Stimulated activated CD8-positive, alpha-beta memory T cell treated with anti-CD3 and anti-CD28 coated beads, Interleukin-15, amount 100 ng/mL, for 4 hours (primary cell): ENCODE measurements at places on chromosomes 6 and 20.

GRCh38 chr6:100809346-100809745, 71.8 kb downstream of the ASCC3 start:
- DNase-seq, result no peak

- DNase-seq, result no peak
These were observed 4.9 kb downstream of the COL9A3 start for GRCh38 chr20:62821726-62822210.

GRCh38 chr6:154370545-154370944, 13.9 kb upstream of the IPCEF1 start:
- no peak for DNase-seq

DNA sequence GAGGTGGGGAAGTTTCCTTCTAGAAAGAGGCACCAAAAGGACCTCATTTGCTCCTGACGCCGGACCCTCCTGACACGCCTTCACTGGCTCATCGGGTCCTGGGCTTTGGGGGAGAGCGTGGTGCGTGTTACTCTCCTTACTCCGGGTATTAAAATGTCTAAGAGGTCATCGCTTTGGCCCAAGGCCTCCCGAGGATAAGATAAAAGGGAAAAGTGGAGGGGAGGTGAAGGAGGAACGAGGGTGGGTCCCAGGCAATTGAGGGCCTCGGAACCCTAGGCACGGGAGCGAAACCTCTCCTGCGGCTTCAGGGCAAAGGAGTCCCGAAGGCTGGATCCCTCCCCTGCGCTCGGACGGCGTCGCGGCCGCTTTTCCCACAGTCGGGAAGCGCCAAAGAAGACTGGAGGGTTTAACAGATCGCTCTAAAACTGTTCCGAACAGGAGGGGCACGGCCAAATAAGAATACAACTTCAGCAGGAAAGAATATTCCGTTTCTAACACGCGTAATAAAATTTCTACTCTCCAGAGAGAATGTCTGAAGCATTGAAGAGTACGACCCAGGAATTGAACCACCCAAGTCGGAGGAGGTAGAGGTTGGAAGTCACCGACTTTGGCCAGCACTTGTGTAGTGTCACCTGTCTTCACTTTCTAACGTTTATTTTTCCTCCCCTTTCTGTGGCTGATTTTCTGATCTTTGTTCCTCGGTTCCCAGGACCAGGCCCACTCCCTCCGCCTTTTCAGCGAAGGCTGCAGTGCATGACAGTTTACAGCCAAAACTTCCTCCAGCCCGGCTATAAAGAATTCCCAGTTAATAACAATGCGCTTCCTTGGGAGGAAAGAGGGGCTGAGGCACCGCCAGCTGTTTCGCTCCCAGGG, 2.1 kb upstream of the TBXT start:
- no peak for DNase-seq

DNA sequence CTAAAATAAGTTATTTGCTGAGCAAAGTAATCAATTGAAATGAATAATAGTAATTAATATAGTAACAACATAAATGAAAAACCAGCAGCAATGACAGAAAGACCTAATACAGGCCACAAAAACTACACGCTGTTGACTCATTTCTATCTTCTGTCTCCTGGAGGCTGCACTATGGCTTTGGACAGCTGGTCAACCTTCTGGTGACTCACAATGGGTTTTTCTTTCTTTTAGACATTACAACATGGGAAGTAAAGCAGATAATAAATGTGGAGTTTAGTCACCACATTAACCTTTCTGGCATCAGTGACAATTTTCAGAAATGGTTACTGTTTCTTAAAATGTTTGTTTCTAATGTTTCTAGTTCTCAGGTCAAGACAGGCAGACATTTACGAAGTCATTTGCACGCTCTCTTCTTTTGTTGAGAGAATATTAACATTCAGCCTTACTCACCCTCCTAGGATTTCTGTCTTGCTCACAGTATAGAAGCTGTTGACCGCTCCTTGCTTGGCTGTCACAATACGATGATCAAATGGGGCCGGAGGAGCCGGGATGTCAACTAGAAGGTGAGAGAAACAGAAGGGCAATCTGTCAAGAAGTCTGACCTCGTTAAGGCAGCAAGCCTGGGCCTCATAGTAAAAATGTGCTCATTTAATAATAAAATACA, 62.2 kb downstream of the MYLK4 start:
- no peak for DNase-seq

DNA sequence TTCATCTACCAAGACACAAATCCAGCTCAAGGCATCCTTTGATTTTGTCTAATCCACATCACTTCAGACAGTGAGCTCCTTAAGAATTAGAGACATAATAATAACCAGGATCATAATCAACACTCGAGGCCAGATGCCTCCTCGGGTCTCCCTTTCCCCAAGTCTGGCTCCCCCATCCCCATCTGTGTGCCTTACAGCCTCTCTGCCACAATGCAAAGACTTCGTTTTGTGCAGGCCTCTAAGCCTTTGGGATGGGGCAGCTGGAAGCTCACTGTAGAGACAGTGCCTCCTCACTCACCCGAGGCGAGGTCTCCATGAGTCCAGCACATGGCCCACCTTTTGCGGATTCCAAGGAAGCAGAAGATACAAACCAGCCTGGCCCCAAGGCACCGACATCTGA, 30.3 kb downstream of the LRFN2 start:
- DNase-seq, result no peak
